Stimulated activated CD4-positive, alpha-beta T cell treated with anti-CD3 and anti-CD28 coated beads, Interleukin-4, amount 100 ng/mL, for 1 hour (primary cell): ENCODE measurements at places on chromosomes 4 and X.

DNA sequence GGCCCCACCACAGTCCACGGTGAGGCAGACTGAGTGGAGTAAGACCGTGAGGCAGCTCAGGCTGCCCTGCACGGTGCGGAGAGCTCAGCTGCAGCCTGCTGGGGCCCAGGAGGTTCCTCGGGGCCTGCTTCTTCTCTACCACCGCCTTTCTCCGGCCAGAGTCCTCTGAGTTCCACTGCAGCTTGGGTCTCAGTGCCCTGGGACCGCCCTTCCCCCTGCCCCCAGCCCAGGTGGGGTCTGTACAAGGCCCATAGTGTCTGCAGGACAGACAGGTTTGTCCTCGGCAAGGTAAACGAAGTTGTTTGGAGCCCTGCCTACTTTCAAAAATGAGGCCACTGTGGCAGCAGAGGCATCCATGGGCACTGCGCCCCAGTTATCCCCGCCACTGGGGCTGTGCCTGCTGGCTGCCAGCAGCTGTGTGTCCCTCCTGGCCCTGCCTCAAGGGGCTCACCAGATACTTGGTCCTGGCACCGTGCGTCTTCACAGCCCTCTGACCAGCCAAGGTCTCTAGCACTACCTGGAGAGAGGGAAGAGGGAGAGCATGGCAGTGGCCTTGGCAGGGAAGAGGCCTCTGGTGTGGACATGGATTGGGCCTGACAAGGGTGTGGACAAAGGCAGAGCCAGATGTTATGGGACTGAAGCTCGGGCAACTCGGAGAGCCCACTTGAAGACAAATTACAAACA, 4.0 kb downstream of the IRAK1 start:
- no peak for DNase-seq

DNA sequence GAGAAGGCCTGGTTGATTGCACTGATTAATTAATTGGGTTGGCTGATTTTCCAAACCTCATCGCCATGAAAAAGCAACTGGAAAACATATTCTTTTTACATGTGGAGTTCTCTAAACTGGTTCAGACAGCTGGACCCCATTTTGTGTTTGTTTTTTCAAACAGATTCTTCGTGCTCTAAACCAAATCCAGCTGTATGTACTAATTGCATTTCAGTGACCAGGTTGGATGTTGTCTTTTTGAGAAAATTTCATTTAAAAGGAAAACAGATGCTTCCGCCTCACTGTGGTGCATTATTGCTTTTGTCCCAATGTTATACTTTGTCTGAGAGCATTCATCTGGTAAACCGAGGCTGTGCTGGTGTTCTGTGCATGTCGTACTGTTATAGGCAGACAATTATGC, 67.8 kb upstream of the LNX1 start:
- DNase-seq = no peak

DNA sequence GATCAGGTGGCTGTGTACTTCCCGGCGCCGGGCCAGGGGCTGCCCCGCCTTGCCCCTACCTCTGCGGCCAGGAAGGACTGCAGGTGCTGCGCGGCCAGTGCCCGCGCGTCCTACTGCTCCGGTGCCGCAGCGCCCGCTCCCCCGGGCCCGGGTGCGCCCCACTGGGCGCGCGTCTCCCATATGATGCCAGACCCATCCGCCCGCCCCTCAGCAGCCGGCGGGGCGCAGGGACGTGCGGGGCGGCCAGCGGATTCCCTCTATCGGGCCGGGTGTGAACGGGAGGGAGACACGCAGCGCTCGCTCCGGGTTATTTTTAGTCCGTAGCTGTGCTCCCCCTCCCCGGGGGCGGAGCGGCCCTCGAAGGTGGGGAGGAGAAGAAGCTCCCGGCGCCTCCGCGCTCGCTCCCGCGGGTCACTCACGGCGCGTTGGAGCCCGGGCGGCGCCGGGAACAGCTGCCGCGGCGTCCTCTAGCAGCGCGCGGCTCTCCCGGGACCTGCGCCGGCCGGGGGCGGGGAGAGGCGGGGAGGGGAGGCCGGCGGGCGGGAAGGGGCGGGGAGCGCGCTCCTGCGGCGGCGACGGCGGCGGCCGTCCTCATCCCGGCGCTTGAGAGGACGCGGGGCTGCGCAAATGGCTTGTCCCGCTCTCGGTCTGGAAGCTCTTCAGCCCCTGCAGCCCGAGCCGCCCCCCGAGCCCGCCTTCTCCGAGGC, 103.6 kb downstream of the UCHL1 start:
- DNase-seq = peak; percentile 2

GRCh38 chrX:138923805-138924204, 212.3 kb upstream of the FGF13 start:
- DNase-seq = no peak

DNA sequence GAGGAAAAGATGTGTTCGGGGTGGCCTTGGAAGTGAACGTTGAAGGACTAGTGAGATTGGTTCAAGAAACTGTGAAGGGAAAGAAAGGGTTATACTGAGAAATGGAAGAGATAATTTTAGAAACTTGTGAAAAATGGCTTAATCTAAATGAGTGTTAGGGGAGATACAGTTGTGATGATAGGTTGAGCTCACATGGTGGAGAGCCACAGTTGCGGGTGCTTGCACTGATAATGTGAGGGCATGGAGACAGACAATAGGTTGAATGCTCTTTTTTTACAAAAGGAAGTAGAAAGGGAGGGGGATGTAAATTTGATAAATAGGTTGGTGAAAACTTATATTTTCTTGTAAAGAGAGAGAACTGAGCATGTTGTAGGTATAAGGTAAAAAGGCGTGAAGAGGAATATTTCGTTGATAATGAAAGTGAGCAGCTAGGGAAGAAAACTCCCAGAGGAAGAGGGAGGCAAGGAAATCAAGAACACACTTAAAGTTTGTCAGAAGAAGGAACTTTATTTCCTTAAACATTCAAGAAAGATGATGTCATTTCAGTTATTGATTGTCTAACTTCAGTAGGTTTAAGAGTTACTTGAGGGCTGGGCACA, 8.2 kb downstream of the AREG start:
- DNase-seq = no peak

GRCh38 chr4:153564630-153565525, 98.7 kb downstream of the TMEM131L start:
- no peak for DNase-seq

- no peak for DNase-seq
Observed at GRCh38 chr4:11152684-11153083, 276.0 kb downstream of the HS3ST1 start.

DNA sequence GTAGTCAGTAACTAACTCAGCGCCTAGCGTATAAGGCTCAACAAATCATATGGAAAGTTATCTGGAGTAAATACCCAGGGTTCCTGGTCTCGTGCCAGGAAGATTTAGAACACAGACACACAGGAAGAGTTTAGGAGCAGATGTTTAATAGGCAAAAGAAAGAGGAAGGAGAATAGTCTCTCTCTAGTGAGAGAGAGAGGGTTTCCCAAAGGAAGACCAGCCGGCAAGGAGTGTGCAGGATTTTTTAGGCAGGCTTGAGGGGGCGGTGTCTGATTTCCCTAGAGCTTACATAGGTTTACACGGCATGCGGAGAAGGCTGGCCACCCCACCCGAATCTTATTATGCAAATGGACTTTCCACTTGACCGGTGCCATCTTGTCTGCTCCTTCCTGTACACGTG, 284.0 kb upstream of the FRG1 start:
- no peak for DNase-seq

DNA sequence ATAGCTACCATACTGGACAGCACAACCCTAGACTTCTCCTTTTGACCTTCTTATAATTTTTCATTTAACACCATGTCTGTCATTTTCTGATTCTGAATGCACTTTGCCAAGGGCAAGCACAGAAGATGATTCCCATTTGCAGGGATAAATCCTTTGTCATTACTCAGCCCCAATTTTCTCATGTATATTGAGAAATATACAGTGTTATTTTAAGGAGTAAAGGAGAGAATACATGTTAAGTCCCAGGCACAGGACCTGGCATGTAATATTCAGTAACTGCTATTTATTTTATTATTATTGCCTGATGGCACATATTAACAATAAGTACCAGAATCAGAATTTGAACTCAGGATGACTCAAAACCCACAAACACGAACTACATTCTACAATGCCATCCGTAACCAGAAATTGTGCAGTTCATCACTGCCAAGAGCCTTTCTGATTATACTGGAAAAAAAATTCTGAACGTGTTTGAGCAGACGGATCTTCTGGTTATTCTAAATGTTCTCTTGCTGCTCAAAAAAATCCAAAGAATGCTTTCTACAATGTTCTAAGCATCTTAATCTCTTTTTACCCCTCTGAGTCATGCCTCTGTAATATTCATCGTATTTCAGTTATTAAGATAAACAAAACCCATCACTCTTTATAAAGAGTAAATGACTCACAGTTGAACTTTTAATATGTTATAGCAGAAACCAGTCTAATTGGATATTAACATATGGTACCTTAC, 170.0 kb downstream of the MID1 start:
- no peak for DNase-seq

- DNase-seq = no peak
Observed at GRCh38 chr4:41360921-41361793, 104.4 kb downstream of the UCHL1 start.

- DNase-seq = no peak
Observed at GRCh38 chr4:159227378-159227777, 124.5 kb downstream of the RAPGEF2 start.

DNA sequence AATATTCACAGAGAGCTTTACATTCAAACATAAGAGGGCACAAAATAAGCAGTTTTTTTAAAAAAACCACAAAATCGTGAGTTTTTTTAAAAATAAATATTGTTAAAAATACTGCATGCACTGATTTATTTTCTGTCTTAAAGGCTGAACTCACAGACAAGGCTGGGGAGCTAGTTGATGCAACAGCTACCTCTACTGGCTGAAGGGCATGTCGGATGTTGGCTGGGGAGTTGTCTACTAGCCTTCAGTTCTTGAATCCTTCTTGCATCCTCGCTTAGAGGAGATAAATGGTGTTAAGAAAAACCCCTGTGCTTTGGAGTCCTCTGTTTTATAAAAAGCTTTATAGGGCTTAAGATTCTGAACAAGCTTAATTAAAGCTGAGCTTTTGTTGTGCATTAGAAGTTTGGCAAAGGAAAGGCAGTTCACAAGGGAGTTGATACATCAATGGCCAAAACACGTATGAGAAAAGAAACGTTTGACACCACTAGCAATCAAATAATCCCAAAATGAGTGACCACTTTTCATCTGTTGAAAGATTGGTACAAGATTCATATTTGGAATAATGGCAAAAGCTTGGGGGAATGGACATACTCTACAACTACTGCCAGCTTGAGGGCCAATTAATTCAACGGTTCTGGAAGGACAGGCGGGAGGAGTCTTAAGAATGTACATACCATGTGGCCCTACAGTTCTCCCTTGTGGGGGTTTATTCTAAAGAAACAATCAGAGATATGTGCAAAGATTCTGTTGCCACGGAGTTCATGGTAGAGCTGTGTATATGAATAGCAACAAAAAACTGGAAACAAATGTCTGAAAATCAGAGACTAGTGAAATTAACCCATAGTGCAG, 94.7 kb downstream of the SEL1L3 start:
- DNase-seq = no peak

DNA sequence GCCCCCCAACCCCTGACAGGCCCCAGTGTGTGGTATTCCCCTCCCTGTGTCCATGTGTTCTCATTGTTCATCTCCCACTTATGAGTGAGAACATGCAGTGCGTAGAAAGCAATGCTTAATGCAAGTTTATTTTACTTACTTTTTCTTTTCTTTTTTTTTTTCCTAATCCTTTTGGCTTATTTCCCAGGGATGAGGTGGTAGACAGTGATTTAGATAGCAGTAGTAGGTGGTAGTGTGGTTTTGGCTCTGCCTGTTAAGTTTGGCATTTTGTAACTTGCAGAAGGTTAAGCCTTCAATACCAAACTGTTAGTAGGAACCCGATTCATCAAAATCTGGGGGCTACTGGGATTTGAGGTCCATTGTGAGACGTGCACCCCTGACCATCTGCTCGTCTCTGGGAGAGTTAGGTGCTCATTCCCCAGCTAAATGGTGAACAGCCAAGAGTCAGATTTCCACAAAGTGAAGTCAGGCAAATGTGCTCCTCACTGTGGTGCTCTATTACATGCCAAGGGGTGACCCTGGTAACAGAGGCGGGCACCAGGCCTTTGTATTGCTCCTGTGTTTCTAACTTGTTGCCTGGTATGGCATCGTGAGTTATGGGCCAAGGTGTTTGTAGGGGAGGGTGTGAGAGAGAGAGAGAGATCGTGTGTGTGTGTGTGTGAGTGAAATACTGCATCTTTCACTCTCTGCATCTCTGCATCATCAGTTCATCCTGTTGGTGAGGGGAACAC, 70.3 kb downstream of the PHOX2B start:
- no peak for DNase-seq

DNA sequence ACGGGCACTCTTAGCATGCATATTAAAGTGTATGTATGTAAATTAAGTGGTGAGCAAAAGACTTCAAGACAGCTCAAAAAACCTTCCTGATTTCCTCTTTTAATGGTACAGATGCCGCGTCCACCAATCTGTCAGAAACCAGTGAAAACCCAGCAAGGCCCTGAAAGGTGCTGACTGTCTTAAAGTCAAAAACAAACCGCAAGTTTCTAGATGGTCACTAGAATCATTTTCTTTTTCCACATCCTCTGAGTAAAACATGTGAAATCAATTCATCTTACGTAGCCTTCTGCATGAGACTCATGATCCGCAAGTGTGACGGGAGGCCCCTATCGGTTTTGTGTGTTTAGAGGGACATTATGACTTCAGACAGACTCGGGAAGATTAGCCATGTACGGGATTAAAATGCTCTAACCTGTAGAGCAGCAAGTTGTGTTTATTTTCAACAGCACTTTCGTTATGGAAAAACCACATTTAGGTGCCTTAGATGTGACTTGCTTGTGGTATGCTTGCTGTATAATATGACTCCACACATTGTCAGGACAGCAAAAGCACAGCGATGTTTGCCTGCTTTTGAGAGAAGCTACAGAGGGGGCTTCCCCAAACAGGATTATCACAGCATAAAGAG, 88.2 kb upstream of the STS start:
- no peak for DNase-seq

DNA sequence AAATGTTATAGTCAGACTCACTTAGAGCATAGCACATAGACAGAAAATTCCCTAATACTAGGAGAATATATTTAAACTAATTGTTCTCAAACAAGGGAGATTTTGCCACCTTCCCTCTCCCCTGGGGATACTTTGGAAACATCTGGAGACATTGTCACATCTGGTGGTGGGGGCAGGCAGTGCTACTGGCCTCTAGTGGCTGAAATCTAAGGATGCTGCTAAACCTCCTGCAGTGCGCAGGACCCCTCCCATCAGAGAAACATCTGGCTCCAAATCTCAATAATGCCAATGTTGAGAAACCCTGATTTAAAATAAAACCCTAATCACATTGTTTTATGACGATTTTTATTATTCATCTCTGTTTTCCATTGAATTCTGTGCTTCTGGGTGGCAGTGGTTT, 244.9 kb downstream of the FRMPD4 start:
- DNase-seq = no peak

DNA sequence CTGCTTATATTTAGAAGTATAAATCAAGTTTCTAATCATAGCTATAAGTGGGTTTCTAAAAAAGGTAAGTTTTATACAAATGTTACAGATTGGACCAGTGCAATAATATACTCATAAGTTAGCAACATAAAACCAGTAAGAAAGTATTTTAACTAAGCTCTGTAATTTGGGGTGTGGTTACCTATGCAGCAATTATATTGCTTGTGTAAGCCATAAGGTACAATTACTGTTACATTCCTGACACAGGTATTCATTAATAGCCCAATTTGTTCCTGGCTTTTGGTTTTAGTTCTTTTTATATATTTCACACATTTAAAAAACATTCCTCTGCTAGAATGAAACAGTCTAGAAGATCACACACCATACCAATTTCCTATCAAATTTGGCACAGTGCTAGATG, 115.1 kb downstream of the FRYL start:
- no peak for DNase-seq
